ENCODE measurements at places on chromosomes 6 and 20.

GRCh38 chr20:1955217-1955616 lies 38.6 kb downstream of the PDYN start:
- no peak for DNase-seq

GRCh38 chr20:64149809-64150560 lies 14.3 kb upstream of the MYT1 start:
- no peak for DNase-seq

DNA sequence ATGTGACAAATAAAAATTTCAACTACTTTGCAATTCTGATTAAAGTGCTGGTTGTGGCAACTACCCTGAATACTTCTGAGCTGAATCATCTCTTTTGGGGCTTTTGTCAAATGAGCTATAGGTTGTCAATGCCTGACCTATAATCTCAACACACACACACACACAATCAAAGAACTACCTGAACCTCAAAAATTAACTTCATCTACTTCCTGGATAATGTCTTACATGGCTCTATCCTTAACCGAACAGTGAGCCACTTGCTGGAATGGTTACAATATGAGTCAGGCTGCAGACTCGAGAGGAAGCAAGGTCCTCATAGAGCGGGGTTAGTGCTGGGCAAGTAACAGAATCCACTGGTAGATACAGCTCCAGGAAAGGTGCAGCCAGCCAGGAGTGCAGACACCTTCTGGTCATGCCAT lies 70.6 kb upstream of the DST start:
- peak; percentile 84 for DNase-seq

GRCh38 chr20:49624317-49624716 lies 56.4 kb upstream of the PTGIS start:
- DNase-seq: no peak

DNA sequence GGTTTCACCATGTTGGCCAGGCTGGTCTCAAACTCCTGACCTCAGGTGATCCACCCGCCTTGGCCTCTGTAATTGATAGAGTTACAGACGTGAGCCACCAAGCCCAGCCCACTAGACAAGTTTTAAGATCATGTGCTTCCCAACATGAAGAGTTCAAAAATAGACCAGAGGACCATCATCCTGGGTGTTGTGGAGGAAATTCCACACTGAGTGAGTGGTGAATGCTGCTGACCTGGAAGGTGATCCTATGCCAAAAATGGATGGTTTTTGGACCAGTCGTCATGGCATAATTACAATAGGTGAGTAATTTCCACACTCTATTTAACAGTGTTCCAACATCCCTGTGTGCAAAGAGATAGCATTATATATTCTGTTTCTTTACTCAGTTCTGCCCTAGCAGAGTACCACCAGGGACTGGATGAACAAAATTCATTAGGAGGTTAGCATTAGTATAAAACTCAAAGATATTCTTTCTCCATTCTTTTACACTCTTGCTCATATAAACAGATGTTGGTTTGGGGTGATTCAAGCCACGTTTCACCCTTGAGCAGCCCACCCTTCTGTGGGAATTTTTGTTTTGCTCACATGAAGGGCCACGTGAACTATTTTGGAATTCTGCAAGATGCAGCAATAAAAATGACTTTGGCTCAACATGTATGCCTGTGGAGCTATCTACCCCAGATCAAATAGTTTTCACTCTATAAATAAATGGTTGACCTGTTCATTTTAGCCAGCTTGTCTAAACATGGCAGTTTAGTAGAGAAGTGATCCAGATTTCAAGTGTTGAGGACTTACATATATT lies 206.2 kb upstream of the TCF21 start:
- DNase-seq: peak; percentile 38

DNA sequence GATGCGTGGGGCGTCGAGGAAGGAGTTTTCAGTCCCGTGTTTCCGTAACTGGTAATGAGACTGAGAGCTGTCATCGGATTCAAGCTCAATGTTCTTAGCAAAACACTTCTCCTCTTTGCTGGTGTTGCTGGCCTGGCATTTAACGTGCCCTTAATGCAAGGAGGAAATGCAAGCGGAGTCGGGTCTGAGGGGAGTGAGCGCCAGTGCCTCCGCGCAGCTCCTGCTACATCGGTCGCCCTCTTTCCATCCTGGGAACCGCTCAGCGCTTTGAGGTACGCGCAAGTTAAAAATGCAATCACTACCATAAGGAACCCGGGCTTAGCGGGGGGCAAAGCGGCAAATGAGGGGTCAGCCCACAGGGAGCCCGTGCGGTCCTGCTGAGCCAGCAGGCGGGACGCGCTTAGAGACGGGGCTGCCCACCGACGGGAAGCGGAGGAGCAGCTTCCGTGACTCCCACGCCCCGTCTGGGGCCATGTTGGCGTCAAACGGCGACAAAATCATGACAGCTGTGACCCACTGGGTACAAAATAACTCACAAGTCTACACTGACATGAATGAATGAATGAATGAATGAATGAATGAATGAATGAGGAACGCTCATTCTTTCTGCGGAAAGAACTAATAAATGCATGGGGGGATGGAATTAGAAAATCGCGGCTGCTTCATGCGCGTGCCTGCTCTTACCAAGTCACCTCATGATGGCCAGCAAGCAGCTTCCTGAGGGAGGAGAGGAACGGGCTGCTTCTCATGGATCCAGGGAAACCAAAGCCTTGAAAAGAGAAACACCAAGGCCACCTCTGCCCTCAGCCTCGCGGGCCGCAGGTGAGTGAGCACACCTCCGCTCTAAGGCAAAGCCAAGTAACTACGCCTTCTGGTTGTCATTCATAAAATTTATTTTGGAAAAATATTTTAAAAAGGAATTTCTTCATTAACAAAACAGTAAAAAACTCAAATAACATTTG lies 9.3 kb downstream of the DLL1 start:
- no peak for DNase-seq

GRCh38 chr6:54992789-54993188 lies 146.2 kb downstream of the FAM83B start:
- no peak for DNase-seq

GRCh38 chr6:2976571-2977085 lies 5.3 kb upstream of the SERPINB6 start:
- DNase-seq: peak; percentile 87

DNA sequence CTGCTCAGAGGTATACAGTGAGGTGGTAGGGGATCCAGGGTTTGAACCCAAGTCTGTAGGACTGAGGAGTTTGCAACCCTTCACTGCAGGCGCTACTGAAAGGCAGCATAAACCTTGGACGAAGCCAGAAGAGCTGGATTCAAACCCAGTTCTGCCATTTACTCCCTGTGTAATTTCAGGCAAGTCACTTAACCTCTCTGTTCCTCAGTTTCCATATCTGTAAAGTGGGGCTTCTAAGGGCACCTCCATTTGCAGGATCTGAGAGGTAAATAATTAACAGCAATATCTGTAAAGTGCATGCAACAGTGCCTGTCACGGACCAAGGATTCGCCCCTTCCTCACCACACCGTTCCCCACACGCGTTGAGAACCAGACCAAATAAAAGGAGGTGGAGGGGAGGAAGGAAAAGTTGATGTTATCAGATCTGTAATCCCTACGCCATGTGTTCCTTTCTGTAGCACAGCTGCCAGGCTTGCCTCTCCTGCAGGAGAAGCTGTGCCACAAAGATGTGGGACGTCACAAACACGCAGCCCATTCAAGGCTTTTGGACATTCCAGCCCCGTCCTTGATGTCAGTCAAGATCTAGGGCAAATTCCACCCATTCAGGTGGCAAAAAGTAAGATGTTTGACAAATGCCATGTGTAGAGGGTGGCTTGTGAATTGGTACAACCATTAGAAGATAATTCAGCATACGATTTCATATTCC lies 9.8 kb downstream of the RIPOR3 start:
- no peak for DNase-seq

DNA sequence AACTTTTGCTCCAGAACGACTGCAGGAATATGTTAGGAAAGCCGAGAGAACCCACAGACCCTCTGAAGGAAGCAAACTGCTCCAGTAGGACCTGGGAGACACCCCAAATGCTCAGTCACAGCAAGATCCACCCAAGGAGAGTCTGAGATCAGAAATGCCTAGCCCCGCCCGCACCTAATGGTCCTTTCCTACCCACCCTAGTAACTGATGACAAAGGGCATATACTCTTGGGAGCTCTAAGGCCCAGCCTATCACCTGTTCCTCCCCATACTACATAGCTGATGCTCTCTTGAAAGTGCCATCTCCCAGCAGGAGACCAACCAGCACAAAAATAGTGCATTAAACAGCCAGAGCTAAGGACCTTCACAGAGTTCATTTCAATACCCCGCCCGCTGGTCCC lies 67.6 kb downstream of the CD2AP start:
- DNase-seq: no peak

GRCh38 chr6:35223396-35223795 lies 9.6 kb downstream of the SCUBE3 start:
- no peak for DNase-seq

- peak; percentile 86 for DNase-seq
Measured at GRCh38 chr6:167855825-167856425, 29.2 kb downstream of the AFDN start.

- DNase-seq: no peak
Measured at GRCh38 chr20:549722-550496, 6.3 kb upstream of the CSNK2A1 start.

- DNase-seq: no peak
Measured at GRCh38 chr20:48571949-48572847, 255.6 kb downstream of the PREX1 start.

- no peak for DNase-seq
Measured at GRCh38 chr6:41551086-41551700, 5.0 kb downstream of the FOXP4 start.

- no peak for DNase-seq
Measured at GRCh38 chr20:31712112-31712553, 10.5 kb downstream of the BCL2L1 start.

DNA sequence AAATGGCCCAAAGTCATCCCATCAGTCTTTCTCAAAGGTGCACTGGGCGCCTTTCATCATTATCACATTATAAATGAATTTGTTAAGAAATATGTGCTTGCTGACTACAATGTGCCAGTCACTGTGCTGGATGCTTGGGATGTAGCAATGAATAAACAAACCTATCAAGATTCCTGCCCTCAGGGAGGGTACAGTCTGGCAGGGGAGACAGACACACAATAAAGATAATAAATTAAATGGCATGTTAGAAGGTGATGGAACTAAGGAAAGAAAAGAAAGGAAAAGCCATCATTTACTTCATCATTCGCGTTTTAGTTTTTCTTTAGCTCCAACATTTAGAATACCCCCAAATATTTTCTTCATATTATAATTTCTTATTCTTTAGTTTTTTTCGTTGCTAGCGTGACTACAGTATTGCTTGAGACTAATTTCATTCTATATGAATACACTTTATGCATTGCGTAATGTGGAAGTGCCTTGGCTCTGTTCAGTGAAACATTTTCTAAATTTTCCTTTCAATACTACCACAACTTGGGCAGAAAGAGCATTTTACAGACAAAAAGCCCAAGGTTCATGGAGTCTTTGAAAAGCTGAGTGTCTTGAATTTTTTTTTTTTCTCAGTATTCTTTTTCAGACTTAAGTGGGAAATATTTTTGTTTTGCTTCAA lies 48.7 kb upstream of the CITED2 start:
- no peak for DNase-seq

GRCh38 chr6:79425589-79426311 lies 111.5 kb downstream of the LCA5 start:
- no peak for DNase-seq

DNA sequence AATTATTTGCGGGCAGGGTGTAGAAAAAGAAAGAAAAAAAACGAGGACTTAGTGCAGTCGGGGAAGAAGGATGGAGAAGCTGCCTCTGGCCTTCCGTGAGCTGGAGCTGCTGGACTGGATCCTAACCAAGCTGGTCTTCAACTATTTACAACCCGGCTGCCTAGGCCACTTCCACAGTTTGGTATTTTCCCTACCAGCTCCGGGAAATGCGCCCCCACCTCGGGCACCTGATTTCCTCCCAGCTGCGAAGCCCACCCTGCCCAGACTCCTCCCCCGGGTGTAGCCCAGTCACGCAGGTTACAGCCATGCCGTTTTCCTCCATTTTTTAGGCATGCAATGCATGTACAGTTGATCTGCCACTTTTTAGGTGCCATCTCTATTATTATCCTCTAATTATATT lies 21.2 kb downstream of the THEMIS start:
- peak; percentile 40 for DNase-seq

DNA sequence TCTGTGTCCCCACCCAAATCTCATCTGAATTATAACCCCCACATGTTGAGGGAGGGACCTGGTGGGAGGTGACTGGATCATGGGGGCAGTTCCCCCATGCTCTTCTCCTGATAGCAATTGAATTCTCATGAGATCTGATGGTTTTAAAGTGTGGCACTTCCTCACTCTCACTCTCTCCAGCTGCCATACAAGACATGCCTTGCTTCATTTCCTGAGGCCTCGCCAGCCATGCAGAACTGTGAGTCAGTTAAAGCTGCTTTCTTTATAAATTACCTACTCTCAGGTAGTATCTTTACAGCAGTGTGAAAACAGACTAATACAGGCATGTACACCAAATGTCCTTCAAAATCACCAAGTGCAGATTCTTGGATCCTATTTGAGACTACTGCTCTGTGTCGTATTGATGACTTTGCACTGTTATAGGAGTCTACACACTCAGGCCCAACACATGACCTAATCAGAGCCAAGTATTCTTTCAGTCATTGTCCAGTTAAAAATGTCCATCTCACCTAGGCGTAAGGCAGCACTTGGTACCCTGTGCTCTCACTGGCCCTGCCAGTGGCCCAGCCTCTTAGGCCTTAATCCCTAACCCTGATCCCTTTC lies 52.8 kb upstream of the UST start:
- DNase-seq: no peak

- DNase-seq: no peak
Measured at GRCh38 chr20:58084566-58084965, 143.9 kb downstream of the ANKRD60 start.

Measured in AG10803 (cell line).